ENCODE measurements at places on chromosomes 13 and 19. TPM values are rescaled to one million over a fixed set of nuclear protein-coding genes. Genes with fewer than 3 reads are reported as not detected.

ZNF433 gene
- 2.3 TPM for polyA plus RNA-seq

IRGC gene
- polyA plus RNA-seq = not detected

BRME1 gene
- polyA plus RNA-seq = 0.38 TPM

ANGPTL4 gene
- 2.2 TPM for polyA plus RNA-seq

CARD8 gene
- polyA plus RNA-seq = 16.1 TPM

C1QTNF9 gene
- not detected for polyA plus RNA-seq

PRTN3 gene
- not detected for polyA plus RNA-seq

LPAR2 gene
- polyA plus RNA-seq = 2.1 TPM

THSD1 gene
- 4.5 TPM for polyA plus RNA-seq

SNRPA gene
- polyA plus RNA-seq = 92.2 TPM

Data from BJ (cell line).